Stimulated activated CD4-positive, alpha-beta T cell treated with anti-CD3 and anti-CD28 coated beads, Interleukin-12 subunit alpha, Interleukin-12 subunit beta, amount 100 ng/mL, for 24 hours (primary cell): ENCODE measurements at places on chromosomes 16 and 17.
A peak's percentile ranks its signal among the peaks of the same experiment; 100 is the strongest.

GRCh38 chr16:75614066-75614897 lies 8.8 kb downstream of the ADAT1 start:
- no peak for DNase-seq

DNA sequence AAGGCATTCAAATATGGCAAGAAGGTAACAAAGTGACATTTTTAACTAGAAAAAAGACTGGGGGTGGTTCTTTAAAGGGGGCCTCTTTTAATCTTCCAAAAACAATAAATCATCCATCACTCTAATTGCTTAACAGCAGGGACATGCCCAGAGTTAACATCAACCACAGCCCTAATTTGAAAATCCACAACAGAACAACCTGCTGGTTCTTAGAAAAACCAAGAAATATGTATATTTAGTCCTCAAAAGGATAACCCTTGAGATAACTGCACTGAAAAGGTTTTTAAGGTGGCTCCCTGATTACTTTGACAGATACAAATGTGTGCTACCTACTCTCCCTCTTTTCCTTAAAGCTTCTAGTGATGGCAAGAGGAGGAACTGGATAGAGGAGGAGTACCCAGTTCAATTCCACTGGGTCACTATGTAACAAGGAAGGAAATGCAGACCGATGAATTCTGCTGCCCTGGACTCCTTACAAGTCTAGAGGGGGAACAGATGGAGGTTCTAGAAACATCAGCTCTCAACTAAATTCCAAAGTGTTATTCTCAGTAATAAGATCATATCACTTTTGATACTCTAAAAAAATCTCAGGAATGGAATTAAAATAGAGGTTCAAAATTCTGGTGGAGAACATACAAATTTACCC lies 54.3 kb downstream of the N4BP1 start:
- no peak for DNase-seq

DNA sequence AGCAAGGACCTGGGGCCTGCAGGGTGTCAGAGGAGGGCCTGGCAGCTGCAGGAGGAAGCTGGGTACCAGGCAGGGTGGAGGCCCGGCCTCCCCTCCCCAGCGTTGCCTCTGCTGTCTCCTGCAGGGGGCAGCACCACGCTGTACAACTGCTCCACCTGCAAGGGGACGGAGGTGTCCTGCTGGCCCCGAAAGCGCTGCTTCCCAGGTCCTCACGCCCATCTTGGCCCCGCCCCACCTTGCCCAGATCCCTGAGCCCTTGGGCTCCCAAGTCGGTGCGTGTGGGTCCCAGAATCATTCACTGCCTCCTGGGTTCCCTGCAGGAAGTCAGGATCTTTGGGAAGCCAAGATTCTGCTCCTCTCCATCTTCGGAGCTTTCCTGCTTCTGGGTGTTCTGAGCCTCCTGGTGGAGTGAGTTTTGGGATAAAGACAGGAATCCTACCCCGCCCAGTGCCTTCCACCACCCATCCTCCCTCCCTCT lies 1.2 kb downstream of the TMEM95 start:
- DNase-seq = peak; percentile 85

- no peak for DNase-seq
Observed at GRCh38 chr16:74281300-74281699, 15.3 kb upstream of the PSMD7 start.
